ENCODE measurements at places on chromosomes 3 and 15.

- DNase-seq, result no peak
Measured at GRCh38 chr3:182139627-182140357, 428.1 kb downstream of the SOX2 start.

GRCh38 chr3:25843332-25843731 lies 53.4 kb downstream of the OXSM start:
- DNase-seq, result no peak

DNA sequence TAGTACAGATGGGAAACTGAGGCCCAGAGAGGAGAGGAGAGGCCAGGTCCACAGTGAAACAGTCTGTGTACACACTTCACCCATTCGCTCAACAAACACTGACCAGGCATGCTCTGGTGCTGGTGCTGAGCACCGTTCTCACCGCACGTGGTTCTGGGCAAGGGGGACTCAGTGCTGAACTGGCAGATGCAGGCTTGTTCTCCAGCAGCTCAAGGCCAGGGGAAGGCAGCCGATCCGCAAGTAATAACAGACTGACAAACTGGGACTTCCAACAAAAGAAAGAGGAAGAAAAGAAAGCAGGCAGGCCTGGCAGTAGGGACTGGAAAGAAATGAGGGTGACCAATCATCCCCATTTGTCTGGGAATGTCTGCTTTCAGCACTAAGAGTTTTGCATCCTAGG lies 25.6 kb upstream of the LINGO1 start:
- DNase-seq, result no peak

DNA sequence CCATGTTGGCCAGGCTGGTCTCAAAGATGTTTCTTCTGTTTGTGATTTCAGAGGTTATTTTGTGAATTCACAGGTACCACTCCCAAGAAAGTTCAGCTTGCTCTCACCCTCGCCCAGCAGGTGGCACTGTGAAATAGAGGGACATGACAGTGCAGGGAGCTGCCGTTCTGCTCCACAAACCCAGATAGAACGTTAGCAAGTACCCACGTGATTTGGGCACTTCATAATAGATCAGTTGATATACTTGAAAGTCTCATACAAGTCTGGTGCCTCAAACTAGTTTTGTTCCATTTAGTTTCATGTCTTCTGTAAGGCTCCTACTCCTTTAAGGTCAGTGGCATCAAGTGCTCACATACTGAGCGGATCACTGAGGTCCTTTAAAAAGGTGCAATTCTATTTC lies 45.5 kb downstream of the FILIP1L start:
- DNase-seq, result peak; percentile 67

GRCh38 chr15:68739390-68740080 lies 81.2 kb downstream of the ANP32A start:
- DNase-seq, result no peak

GRCh38 chr15:99450896-99451358 lies 114.9 kb upstream of the MEF2A start:
- peak; percentile 25 for DNase-seq

GRCh38 chr3:125185805-125186204 lies 26.7 kb downstream of the SLC12A8 start:
- no peak for DNase-seq

GRCh38 chr3:16559653-16560365 lies 45.4 kb downstream of the DAZL start:
- no peak for DNase-seq

DNA sequence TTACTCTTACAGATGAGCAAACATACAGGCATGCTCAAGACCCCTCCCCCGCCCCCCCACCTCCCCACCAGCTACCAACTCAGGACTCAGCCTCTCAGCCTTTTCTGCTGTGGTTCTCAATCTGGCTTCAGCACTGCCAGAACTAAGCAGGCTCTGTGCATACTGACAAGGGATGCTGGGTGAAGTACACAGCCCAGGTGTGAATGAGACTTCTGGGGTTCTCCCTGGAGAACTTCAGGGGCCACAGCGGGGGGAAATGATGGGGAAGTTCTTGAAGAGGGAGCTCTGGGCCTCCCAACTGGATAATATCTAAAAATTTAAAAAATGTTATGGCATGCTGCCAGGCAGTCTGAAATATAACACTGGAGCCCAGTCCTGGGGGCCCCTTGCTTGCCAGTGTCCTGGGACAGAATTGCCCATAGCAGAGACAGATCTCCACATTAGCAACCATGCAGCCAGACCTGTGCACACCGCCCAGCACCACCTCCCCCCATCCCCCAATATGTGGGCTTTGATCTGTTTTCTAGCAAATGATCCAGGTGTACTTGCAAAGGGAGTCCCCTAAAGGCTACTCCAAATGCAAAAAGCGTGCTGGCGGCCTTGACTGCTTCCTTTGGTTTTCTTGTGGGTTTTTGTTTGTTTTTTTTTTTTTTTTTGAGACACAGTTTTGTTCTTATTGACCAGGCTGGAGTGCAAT lies 41.4 kb downstream of the PGPEP1L start:
- no peak for DNase-seq

DNA sequence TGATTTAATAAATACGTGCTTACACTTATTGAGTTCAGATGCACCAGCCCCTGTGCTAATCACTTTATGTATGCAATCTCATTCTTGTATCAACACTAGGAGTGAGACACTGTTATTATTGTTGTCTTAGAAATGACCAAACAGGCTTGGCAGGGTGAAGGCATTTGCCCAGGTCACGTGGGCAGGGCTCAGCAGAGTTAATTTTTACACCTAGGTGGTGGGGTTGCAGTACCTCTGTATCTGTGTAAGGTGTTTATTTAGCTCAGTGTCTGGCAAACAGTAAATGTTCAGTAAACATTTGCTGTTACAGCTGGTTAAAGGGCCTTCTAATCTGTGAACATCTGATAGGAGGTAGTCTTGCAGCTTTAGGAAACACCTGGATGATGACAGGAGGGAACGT lies 200.0 kb downstream of the CACNA2D3 start:
- DNase-seq, result no peak

GRCh38 chr3:44030687-44031305 lies 210.9 kb upstream of the TOPAZ1 start:
- DNase-seq, result no peak

DNA sequence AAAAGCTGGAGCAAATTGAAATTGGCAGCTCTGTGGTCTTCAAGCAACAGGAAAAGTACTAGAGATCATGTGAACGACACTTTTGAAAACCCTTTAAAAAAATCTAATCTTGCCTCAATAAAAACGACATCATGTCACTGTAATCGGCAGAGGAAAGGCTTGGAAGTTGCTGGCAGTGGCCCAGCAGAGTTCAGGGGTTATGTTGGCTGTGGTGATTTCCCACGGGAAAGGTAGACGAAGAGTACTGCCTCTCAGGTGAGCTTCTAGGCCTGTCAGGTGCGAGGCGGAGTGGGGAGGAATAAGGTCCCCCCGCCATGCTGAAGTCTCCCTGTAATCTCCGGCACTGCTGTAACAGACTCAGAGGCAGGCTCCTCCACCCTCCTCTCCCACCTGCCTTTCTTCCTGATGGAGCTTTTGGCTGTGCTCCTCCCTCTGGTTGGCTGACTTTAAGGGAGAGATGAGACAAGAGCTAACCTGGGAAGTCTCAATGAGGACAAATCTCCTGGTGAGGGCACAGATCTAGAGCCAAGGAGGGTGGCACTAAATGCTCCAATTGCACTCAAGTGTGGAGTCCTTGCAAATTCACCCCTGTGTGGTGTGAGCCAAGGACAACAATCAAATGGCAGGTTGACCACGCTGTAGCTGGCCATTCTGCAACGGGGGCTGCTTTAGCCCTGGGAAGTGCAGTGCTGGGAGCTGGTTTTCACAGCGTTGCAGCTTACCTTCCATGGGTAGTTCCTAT lies 18.7 kb upstream of the HES1 start:
- no peak for DNase-seq

DNA sequence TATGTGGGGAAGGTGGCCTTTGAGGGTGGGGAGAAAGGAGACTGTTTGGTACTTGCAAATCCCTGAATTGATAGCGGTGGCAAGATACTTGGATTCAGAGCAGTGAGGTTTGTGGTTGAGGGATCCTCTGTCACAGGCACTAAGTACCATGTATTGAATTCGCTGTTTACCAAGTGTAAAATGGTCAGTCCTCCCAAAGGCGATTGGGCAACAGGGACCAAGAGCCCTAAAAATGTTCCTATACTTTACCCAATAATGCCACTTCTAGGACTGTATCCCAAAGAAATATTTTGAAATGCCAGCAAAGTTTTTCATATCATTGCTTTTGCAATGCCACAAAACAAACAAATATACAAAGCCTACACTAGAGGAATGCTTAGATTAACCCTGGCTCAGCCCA lies 43.4 kb upstream of the MRPS22 start:
- no peak for DNase-seq

DNA sequence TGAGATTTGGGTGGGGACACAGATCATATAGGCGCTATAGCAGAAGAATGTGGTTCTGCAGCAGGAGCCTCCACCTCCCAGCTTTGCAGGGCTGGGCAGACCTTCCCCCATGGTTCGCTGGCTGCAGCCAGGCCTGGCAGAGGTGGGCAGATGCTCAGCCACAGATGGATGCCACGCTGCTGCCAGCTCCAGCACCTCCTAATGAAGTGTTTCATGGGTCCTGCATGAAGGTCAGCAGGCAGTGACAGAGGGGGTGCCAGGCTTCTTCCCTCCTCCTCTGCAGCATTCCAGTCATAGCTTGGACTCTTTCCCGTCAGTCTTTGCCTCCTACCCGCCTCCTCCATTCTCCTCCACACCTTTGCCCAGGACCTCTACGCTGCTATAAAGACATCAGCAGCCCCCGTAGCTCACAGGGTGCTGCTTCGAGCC lies 85.9 kb downstream of the SLCO3A1 start:
- DNase-seq, result no peak

- DNase-seq, result no peak
Measured at GRCh38 chr3:169153656-169154055, 509.9 kb downstream of the MECOM start.

DNA sequence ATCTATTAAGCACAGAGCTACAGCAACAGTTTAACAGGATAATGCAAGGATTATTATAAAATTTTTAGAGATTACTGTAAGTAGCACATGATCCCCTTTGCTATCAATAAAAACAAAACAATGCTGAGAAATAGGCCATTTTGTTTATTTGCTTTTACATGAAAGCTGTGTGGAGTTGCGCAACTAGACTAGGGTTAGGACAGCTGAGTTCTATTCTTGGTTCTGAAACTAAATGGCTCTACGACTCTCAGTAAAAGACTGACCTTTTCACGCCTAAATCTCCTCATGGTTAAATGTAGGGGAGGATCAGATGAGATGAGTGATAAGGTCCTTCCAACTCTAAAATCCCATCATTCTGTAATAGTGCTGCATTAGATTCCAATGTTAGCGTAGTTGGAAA lies 25.0 kb downstream of the KCNMB2 start:
- DNase-seq, result no peak

- no peak for DNase-seq
Measured at GRCh38 chr3:111700054-111700453, 104.9 kb upstream of the ZBED2 start.

DNA sequence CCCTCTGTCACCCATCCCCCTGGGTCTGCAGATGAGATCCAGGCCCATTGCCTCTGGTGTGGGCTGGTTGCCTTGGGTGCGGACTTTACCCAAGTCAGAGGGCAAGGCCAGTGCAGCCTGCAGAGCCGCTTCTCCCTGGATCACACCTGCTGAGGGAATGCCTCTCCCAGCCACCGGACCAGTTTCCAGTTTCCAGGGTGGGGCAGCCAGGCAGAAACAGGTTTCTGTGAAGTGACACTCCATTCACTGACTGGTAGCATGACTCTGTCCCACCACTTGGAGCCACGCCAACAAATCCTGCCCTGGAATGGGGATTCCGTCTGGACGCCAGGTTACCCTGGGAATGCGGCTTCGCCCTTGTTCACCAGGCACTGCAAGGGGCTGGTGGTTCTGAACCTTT lies 30.0 kb downstream of the PAQR5 start:
- no peak for DNase-seq

DNA sequence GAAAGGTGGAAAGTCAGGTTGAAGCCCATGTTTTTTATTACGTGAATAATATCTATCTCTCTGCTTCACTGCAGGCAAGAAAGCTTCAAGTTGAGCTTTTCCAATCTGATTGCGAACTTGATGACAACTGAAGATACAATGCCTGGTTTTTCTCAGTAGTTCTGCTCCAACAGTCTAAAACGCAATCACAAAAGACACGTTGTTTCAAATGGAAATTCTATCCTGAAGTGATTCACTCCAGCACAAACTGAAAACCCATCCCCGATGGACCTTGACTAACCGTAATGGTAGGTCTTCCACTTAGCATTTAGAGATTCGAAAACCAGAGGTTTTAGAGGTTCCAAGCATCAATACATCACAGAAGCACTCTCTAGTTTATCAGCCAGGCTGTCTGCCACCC lies 10.6 kb downstream of the B4GALT4 start:
- no peak for DNase-seq

DNA sequence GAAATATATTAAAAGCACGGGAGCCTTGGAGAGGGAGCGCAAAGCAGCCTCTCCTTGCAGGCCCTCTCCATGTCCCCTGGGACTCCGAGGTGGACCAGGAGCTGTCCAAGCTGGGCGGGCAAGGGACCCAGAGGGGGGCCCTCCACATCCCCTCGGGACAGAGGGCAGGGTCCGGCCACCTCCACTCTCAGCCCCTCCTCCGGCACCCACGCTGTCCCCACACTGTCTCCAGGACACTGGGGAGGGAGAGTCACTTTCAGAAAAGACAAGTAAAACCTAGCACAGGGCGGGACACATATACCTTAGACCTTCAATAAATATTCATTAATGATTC lies 77.5 kb upstream of the RNF7 start:
- no peak for DNase-seq

DNA sequence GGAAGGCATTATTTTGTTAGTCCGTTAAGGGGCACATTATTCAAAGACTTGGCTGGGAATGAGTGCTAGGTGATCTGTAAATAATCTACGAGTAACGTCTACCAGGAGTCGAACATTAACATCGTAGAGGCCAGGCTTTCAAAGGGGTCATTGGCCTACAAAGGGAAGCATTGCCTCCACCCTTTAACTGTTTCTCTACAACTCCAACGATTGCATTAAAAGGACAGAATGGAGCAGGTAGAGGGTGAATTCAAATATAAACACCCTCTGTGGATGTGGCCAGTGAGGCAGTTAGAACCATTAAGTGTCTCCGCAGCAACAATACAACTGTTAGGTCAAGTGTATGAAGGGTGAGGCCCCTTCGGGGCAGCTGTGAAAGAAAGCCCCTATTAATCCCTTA lies 126.0 kb upstream of the LMOD3 start:
- no peak for DNase-seq

DNA sequence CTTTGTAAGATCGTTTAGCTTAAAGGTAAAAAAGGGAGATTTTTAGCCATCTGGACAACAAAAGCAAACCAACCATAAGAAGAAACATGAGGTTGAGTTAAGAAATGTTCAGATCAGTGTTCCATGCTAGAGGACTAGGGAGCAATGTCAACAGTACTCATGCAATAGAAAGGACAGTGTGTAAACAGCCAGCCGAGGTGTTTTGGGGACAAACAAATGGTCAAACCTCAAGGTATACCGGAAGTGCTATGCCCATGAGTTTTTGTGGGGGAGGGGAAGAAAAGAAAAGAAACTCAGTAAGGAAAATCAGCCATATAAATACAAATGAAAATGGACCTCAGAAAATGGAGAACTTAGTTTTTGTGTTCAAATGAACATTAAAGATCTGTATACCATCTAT lies 289.5 kb upstream of the GRM7 start:
- no peak for DNase-seq

- no peak for DNase-seq
Measured at GRCh38 chr3:110667216-110667615, 404.4 kb upstream of the NECTIN3 start.
